Esophagus squamous epithelium (tissue), 5 donors: ENCODE measurements at places on chromosomes 3 and 15.

GRCh38 chr15:50380089-50380488 lies 25.1 kb upstream of the GABPB1 start:
- no peak for DNase-seq

DNA sequence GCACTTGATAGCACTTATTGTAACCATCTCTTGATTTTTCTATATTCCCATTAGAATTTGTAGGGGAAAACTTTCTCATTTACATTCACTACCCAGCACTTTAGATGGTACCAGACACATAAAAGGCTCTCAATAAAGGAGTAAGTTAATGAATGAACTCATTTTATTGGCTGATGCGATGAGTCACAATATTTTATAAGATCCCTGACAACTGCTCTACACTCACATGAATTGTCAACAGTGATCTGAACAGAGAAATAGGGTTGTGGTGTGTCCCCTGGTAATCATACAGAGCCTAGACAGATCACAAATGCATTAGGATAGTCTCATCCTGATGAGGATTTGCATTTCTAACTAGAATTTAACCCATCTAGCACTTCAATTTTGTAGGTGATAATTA lies 567.6 kb upstream of the ARPP21 start:
- no peak for DNase-seq

GRCh38 chr15:100170291-100171210 lies 171.2 kb downstream of the ADAMTS17 start:
- no peak for DNase-seq

- DNase-seq = no peak
These were observed 665 bp downstream of the PIGB start for GRCh38 chr15:55319537-55320237.

DNA sequence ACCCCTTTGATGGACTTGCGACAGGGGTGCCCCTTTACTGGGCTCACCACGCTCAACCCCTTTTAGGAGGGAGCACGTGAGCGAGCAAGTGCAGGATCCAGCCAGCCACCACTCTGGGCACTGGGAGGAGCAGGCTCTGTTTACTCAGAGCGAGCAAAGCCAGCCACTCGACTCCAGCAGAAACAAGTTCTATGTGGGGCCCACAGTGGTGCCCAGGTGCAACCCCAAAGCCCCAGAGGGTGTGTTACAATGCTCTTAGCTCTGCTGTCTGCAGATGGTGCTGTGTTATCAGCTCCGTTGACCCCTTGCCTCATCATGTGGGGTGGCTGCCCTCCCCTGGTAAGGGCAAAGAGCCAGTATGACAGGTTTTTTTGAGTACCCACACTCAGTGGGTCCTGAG lies 120.3 kb upstream of the SUCLG2 start:
- no peak for DNase-seq

- DNase-seq = no peak
These were observed at the start of gene NTRK3 for GRCh38 chr15:88256279-88257230. Gene NTRK3, minus strand, starts transcription at chr15:88256739. Its CDS starts 586 bp downstream, at chr15:88256153.

- no peak for DNase-seq
These were observed 87.2 kb downstream of the EBLN2 start for GRCh38 chr3:73148682-73149081.

DNA sequence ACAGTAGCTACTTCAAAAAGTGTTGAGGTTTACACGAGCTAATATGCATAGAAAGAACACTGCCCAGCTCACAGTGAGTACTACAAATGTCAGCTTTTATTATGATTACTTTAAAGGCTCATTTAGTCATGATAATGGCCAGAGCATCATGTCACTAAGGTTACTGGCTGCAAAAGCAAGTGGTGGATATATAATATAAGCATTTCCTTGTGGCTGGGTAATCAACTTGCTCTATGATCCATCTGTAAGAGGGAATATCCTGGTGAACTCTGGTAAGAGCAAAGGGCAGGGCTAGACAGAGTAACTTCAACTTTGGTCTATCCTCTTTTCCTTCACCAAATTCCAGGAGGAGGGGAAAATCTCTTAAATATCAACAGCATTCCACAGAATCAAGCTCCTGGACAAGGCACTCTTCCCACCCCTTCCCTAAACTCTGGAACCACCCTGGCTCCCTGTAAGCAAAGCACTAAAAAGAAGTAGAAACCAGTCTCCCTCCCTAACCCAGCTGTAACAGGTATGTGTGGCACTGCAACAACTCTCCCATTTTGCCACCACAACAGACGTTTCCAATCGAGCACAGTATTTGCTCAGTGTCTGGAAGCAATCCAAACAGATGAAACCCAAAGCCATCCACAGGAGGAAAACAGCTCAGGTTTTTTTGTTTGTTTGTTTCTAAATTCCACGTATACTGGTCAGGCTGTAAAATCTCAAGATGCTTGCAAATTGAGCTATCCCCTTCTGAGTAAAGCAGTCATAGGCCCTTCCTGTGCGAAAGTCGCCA lies 13.4 kb downstream of the B4GALT4 start:
- no peak for DNase-seq

DNA sequence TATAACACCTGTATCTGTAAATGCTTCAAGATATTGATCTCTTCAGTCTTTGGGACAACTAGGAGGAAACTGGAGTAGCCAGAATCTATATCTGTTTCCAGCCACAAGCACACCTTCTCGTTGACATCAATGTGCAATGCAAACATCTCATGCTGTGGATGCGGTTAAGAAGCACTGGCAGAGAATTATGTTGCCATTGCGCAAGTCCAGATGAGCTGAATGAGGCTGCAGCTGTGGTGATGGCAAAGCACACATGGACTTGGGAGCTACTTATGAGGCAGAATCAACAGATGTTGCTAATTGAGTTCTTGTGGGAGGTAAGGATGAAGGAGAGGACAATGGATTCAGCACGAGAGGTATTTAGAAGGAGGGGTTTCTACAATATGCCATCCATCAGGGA lies 90.9 kb downstream of the STRIT1 start:
- DNase-seq = no peak
